Activated CD4-positive, alpha-beta T cell treated with anti-CD3 and anti-CD28 coated beads, Interleukin-10, Interleukin-2, amounts not matched to agents 100 ng/mL and 50 ng/mL, durations not matched to agents 16 hours and 8 hours (primary cell): ENCODE measurements at places on chromosomes 12 and 14.

DNA sequence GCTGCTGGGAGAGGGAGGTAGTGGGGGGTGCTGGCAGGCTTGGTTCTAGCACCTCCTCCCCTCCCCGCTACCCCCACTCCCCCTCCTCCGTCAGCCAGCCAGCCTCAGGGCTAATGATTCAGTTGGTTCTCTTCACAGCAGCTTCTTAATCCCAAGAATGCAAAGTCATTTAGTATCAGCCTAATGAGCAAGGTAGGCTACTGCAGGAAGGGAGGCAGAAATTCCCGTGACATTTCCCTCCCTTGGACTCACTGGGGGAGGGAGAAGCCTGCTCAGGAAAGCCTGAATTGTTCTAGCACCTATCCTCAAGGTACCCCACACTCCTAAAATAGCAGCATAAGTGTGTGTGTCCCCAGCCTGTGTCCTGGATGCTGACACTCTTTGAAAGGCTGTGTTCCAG lies 29.8 kb downstream of the ITPK1 start:
- DNase-seq = no peak

GRCh38 chr14:69355154-69355597 lies 42.9 kb downstream of the ERH start:
- no peak for DNase-seq

DNA sequence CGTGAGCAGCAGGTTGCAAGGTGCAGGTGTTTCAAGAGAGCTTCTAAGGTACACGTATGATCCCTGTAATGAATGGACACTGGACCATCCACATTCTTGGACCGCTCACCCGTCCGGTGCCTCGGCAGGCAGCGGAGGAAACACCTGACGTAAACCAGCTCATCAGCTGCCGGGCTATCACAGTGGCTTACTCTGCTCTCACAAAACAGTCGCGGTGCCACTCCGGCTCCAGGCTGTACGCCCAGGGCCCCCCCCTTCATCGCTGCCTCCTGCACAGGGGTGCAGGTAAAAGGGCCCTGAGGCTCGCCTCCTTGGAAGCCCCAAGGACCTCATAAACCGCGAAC lies 436 bp downstream of the VPS33A start:
- peak; percentile 42 for DNase-seq

GRCh38 chr14:75313294-75313693 lies 34.7 kb downstream of the FOS start:
- DNase-seq = no peak

- no peak for DNase-seq
Observed at GRCh38 chr12:121000530-121000929, 15.8 kb downstream of the C12orf43 start.

- peak; percentile 20 for DNase-seq
Observed at GRCh38 chr14:67360470-67361206, 510 bp downstream of the EIF2S1 start.

DNA sequence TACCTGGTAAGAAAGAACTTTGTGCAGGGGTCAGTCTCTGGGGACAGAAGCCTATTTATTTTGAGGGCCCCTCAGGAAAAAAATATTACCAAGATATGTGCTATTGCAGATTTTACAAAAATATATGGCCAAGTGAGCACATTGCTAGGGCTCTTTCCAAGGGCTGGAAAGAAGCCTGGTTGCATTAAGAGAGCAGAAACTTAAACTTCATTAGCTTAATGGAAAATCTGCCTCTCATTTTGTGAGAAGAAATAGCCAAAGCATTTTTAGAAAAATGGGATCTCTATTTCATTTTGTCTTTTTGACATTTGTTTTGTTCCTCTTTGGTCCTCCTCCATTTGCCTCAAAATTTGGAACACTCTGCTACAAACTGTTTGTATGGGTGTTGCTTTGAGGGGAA lies 283.5 kb downstream of the NELL2 start:
- no peak for DNase-seq

GRCh38 chr14:64646103-64646502 lies 58.1 kb upstream of the PLEKHG3 start:
- DNase-seq = no peak

DNA sequence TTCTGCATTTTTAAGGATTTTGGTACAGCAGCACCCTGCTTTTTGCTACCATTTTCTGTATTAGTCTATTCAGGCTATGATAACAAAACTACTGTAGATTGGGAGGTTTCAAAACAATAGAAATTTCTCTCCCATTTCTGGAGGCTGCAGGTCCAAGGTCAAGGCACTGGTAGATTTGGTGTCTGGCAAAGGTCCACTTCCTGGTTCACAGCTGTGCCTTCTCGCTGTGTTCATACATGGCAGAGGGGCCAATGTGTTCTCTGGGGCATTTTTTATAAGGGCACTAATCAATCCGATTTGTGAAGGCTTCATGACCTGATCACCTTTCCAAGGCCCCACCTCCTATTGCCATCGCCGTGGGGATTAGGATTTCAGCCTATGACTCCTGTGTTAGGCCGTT lies 268.1 kb upstream of the RTL1 start:
- no peak for DNase-seq

GRCh38 chr14:39454906-39455539 lies 22.8 kb upstream of the FBXO33 start:
- no peak for DNase-seq

DNA sequence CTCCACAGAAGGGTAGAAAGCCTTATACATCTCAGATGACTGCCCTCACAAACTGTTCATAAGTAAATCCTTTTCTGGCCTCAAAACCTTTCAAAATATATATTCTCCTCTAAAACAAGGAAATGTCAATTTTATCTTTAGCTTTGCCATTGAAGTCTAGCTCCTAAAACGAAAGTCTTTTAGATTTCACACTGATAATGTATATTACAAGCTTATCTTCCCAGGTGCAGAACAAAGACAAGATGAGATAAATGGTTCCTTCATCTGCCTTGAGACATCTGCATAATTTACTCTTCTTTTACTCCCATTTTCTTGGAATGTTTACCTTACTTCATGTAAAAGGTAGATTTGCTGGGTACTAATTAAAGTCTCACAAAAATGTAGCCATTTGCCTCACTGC lies 257.1 kb downstream of the SYT10 start:
- no peak for DNase-seq

DNA sequence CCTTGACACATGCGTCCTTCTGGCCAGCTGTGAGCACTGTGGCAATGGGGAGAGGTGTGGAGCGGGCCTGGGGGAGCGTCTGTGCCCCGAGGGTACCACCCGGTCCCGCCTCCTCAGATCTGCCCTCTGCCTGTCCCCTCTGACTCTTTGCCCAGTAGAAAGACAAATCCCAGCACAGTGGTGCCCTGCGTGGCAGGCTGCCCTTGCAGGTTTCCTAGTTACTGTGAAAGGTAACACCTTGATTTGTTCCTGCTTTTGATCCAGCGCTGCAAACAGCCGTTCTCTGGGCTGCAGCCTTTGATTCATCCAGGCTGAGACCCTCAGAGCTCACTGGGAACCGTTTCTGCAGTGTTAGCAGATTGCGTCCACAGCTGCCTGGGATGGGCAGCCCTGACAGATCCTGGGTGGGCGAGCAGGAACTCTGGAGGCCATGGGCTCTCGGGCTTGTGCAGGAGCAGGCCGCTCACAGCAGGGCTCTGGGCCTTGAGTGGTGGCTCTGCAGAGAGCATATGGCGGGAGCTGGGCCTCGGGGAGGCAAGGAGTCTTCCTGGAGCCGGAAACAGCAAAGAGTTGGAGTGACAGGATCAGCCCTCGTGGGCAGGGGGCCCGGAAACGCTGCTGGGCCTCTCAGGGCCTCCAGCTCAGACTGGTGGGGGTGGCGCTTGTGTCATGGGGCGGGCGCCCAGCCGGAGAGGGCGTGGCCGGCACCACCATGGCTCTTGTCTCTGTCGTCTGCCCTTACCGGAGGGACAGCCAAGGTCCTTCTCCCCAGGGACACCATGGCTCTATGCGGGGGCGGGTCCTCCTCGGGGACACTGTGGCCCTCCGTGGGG lies 16.6 kb downstream of the FBRSL1 start:
- DNase-seq = peak; percentile 67

- DNase-seq = no peak
Observed at GRCh38 chr14:94462219-94462551, 9.6 kb upstream of the SERPINA11 start.

GRCh38 chr12:2779281-2779680 lies 15.5 kb upstream of the FKBP4 start:
- no peak for DNase-seq

GRCh38 chr14:69281450-69282169 lies 21.7 kb downstream of the GALNT16 start:
- no peak for DNase-seq

- no peak for DNase-seq
Observed at GRCh38 chr12:52871291-52872039, 22.7 kb upstream of the KRT78 start.

DNA sequence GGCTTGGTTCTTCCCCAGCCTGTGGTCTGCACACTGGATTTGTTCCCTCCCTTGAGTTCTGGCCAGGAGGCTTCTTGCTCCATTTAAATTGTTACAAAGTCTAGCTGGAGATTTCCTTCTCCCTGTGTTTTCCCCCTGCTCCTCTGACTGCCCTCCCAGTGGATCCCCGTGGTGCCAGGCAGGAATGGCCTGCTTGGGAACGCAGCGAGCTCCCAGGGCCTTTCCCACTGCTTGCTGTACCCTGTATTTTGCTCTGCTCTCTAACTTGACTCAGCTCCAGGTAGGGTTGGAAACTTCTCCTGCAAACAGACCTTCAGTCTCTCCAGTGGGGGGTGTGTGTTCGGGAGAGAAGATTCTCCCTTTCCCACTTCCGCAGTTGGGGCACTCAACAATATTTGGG lies 349.2 kb upstream of the FBXO33 start:
- DNase-seq = no peak

DNA sequence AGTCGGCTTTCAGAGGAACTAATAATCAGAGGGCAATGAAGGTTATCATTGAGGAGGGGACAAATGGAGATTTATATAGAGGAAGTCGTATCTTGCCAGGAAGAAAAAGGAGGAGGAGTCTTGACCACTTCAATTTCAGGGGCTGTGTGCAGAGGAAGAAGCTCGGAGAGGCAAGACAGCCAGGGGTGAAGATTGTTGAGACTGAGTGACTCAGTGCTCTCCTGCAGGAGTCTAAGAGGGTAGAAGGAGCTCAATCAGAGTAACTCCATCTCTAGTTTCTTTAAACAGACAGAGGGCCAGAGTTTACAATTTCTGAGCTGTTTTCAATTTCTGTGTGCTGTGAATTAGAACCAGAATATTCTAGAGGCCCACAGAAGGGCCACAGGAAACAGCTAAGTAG lies 439.3 kb upstream of the PRICKLE1 start:
- no peak for DNase-seq

- DNase-seq = no peak
Observed at GRCh38 chr12:116969615-116970585, 59.1 kb downstream of the FBXW8 start.

DNA sequence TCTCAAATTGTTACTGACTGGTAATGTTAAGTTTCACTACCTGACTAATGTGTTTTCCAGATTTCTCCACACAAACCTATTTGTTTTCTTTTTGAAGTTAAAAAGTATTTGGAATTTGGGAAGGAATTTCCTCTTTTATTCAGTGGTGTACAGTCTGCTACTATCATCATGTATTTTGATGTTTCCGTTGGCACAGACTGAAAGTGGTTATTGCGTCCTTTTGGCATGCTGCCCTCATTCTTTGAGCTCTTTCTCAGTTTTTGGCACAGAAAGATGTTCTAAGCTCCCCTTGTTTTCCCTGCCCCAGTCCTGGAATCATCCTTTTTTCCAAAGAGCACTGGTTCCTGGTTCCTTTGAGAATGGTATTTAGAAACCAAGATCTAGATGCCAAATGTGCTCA lies 31.4 kb upstream of the RTRAF start:
- no peak for DNase-seq
